ENCODE measurements at places on chromosomes 2 and 18.

DNA sequence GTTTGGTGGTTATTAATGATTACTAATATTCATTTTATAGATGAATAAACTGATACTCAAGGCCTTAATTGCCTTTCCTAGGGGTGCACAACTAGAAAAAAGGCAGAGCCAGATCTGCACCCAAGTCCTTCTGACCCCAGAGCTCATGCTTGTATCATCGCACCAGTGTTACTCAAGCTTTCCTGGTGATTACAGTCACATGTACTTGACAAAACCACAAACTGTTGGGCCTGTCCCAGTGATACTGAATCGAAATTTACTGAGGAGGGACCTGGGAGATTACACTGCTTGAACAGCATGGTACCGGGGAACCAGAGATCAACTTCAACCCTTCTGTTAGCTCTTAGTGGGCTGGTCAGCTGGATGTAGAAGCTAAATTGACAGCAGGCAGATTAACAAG lies 33.7 kb downstream of the FASTKD2 start:
- DNase-seq: no peak

DNA sequence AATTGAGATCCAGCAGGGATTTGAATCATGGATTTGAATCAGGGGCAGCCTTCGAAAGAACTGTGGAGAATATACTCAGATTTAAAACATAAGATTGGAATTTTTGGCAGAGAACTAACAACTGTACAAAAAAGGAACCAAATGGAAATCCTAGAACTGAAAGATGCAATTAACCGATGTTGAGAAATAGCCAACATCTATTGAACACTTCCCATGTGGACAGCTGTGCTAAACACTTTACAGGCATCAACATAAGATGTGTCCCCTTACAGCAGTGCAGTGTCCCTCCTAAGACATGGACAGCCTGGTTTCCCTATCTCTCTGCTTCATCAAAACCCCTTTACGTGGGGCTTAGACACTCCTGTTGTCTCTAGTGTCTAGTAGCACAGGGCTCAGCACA lies 3.7 kb upstream of the IL1RN start:
- DNase-seq: no peak

DNA sequence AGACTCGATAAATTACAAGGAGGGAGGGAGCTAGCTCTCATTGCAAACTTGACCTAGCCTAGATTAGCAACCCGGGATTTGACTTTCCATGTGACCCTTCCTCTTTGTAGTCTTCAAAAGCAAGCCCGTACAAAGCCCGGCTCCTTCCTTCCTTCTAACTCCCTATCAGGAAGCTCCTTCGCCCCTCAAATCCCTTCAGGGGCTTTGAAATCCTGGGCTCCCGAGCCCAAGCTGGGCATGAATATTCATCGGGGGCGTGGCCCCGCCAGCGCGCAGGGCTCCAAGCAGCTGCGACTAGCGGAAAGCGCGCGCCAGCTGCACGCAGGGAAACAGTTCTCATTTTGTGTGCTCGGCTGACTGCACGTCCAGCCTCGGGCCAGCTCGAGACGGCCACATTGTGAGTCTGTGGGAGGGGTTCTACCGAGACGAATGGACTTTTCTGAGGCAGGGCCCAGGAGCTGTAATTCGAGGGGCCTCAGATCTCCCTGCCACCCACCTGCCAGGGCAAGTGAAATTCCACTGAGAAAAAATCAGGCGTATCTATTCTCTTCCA lies 84.0 kb upstream of the PELI1 start:
- DNase-seq: peak; percentile 9

DNA sequence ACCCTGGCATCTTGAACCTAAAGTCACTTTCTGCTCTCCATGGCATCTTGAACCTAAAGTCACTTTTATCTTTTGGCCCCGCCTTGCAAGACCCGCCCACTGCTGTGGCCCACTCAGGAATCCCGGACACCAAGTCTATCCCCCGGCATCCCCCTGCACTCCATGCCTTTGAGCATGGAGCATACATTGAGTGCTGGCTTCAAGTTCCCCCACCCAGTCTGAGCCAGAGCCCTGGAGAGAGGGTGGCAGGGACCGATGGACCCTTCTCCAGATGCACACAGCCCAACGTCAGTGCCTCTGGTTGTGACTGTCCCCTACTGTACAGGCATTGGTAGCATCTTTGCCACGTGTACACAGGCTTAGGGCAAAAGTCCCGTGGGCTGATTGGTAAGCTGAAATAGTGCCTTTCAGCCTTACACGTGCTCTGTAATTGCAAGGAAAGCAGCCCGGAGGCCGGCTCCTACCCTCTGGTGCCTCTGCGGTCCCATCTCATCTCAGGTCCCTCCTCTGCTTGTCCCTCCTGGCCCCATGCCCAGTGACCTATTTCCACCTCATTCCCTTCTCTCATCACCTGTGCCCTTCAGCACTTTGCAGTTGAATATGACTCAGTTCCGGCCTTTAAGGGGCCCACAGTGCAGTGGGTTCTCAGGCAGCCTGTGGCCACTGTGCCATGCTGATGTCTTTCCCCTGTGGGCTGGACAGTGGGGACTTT lies 154.0 kb downstream of the INHBB start:
- DNase-seq: no peak

DNA sequence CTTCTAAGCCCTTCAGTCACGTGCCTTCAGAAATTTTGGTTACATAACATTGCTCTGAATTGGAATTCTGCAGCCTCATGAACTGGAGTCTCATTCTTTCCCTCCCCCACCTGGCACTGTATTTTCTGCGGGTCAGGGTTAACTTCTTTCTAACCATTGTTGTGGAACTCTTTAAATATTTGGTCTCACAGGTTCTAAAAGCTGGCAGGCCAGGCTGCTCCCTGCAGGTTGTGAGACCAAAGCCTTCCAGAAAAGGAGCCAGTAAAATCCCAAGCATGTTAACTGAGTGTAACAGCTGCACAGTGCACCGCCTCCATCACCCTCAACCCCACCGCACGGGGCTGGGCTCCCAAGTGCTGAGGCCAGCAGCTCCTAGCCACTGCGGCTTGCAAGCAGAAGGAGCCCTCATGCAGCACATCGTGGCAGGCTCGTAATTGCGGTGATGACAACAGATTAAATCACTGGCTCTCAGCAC lies 174.1 kb upstream of the ALPP start:
- DNase-seq: no peak

DNA sequence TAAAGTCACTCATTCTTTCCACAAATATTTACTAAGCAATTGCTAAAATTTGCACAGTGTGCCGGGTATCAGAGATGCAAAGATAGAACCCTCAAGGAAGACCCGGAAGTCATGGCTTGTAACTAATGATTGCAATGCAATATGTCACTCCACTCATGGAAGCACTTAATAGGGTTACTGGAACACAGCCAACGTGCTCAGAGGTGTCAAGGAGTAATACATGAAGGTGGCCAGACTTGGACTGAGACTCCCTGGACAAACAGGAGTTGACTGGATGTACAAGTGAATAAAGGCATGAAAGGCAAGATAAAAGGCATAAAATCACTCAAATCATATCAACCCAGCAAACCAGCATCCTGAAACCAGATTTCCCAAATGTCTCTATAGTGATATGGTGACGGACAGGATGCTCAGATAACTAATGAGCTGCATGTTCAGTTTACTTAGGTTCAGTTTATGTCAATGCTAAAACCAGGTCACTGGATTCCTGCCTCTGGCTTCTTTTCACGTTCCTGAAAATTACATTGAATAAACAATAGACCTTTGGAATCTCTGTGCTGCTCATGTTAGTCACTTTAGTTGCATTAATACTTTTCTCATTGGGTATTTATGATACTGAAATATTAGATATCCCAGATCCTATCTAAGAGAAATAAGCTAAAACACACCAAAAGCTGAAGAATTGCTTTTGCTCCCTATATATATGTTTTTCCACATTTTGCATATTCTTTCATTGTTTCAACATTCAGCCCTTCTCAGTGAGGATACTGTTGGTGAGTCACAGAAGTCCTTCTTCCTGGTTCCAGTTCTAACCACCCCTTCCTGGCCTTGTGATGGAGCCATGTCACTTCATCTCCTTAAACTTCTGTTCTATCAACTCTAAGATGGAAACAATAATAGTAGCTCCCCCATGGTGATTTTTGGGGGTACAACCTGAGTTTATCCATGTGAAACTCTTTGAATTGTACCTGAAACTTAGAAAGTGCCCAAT lies 688.9 kb upstream of the ID2 start:
- DNase-seq: peak; percentile 9

DNA sequence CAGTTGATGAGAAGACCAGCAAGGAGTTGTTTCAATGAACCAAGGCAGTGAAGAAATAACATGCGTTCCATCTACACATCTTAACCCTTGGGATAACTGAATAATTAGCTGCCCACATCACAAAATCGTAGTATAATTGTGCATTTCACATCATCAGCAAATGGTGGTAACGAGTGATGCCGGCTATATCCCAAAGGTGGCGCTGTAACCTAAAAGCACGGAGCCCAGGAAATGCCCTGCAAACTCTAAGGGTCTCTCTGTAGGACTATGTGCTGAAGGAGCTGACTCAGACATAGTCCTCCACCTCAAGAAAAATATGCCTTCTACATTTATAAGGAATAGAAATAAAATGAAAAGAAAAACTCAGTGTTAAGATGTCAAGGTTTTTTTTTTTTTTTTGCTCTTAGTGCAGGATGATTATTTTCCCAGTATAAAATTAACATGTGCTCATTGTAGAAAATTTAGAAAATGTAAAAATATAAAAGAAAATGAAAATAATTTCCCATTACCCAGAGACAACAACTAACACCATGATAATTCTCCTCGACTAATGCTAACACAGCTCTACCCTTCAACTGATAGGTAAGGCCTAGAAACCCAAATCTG lies 23.1 kb upstream of the DSG3 start:
- peak; percentile 21 for DNase-seq

DNA sequence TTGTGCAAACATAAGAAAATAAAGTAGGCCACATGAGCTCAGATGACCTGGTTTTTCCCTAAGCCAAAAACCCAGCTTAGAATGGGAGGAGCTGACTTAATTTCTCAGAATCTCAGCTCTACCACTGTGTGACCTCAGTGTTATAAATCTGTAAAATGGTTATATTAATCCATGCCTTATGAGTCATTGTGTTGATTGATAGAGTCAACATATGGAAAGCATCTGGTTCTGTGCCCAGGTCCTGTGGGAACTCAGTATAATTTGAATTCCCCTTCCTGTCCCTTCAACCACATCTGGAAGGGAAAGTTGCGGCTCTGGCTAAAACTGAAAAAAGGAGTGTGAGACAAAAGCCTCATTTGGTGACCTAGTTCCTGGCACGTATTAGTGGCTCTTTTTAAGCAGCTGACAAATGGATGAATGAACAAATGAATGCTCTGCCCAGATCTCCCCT lies 25.7 kb downstream of the TMEM177 start:
- no peak for DNase-seq

- no peak for DNase-seq
Observed at GRCh38 chr2:15427987-15428386, 133.1 kb downstream of the NBAS start.

GRCh38 chr2:111951486-111951885 lies 53.1 kb downstream of the MERTK start:
- DNase-seq: no peak

DNA sequence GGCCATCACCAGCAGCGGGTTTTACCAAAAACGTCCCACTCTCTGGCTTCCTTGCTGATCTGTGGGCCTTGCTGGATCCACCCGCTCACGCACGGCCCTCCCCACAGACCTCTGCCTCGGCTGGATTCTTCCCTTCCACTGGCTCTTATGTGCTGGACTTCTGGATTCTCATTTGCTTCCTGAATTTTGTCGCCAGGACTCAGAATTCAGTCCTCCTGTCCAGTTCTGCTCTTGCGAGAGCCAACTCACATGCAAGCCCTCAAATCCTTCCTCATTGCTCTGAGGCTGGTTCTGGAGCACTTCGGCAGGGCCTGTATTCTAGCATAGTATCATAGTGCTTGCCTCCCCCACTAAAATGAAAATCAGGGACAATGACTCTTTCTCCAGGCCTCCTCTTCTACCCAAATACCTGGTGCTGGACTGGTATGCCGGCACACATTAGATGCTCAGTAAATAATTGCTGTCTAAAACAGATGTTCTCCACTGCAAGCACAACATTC lies 115.5 kb downstream of the ATL2 start:
- no peak for DNase-seq
